ENCODE measurements at places on chromosomes 3 and 15. TPM values are rescaled to one million over a fixed set of nuclear protein-coding genes. Genes with fewer than 3 reads are reported as not detected.

ADPRH gene
- total RNA-seq = 10.2 TPM

DNA sequence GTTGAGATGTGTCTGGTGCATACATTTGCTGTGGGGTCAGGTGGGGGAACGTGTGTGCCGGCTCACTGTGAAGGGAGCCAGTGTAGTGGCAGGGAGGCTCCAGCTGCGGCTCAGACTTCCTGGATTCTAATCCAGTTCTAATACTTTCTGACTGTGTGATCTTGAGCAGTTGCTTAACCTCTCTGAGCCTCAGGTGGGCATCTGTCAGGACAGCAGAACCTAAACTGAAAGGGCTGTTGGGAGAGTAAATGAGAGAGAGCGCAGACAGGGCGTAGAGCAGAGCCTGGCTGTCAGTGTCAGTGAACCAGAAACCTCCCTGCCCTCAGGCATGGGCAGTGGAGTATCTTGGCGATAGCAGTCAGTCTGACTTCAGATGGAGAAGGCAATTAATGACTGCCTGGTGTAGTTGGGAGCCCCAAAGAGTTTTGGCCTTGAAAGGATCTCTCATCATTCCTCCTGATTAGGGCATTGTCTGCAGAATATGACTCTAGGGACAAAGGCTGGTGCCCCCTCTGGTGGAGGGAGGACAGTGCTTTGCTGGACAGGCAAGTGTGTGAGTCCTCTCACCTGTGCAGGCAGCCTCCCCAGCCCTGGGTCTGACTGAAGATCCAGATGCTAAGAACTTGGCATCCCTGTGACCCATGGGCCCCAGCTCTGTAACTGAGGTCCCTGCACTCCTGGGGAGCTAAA, 9.6 kb downstream of the KBTBD13 start:
- ATAC-seq = no peak

GRCh38 chr3:115212615-115213014, 65.5 kb upstream of the ZBTB20 start:
- ATAC-seq = no peak

ABHD2 gene
- total RNA-seq = 76.5 TPM

DNA sequence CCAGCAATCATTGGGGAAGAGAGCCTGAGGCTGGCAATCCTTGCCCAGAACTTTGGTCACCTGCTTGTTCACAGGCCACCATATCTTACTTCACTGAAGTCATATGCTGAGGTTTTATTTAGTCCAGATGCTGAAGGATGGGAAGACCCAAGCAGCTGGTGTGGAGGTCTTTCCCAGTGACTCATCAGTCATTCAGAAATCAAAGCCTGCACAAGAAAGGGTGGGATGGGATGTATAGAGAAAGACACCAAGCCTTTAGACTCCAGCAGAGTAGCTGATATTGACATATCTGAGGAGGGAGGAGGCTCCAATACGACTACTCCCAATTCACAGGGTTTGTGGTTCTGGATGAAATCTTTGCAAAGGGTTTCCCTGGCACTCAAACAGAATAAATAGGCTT, 13.0 kb upstream of the PHLDB2 start:
- ATAC-seq = no peak

- no peak for ATAC-seq
Observed at GRCh38 chr15:38882221-38882620, 317.6 kb upstream of the RASGRP1 start.

DNA sequence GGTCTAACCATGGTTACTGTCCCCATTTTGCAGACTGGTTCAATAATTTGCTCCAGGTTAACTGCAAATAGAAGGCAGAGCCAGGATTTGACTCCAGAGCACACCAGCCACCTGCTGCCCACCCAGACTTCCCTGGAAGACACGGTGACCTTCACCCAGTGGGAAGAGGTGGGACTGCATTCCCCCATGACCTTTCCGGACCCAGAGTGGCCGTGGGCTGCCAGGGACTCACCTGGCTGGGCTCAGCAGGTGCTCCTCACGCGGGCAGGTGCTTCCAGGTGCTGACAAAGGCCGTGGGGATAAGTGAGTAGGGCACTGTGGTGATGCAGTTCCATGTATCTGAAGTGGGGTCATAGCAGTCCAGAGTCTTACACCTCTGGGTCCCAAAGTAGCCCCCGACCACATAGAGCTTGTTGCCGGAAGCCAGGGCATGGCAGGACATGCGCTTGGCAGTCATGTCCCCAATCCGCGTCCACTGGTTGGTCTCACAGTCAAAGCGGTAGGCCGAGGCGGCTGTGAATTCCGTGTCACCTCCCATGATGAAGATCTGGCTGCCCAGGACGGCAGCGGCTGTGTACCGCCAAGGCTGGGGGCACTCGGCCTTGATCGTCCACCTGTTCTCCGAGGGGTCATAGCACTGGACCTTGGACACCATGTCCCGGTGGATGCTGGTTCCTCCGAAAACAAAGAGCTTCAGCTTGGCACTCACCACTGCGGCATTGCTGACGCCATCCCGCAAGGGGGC, 26.8 kb downstream of the KLHL25 start:
- ATAC-seq = no peak
